Fibroblast of the aortic adventitia (primary cell): ENCODE measurements at places on chromosomes 7 and 10. TPM values are rescaled to one million over a fixed set of nuclear protein-coding genes. Genes with fewer than 3 reads are reported as not detected.

DNA sequence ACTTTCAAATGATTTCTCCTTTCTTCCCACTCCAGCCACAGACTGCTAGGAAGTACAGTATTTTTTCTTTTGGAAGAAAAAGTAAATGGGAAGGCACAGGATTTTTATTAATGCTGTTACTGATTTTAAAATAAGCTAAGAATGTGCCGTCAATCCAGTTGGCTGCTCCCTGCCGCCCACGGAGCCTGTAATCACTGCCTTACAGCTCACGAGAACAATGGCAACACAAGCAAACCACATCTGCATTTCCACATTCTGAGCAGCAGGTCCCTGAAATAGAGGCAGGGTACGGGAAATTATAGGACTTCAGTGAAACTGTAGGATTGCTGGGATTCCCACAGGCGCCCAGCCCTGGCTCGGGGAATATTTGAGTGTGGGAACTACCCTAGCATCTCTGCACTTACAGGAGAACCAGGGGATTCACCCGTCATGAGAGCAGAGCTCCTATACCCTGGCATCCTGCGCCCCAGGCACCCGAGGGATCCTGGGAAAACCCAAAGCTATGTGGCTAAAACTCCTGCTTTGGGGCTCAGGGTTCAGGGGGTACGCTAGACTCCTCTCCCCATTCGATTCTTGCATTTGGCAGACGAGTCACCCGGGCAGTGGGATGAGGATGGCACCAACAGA lies 72.9 kb upstream of the TNS3 start:
- peak; percentile 84 for DNase-seq

GRCh38 chr7:405489-406211 lies 114.0 kb downstream of the PDGFA start:
- no peak for DNase-seq

Gene CHST3
- total RNA-seq: 18.6 and 19.3 TPM in 2 replicates

- no peak for DNase-seq
These were observed 592 bp upstream of the PIK3CG start for GRCh38 chr7:106864298-106865081.

Gene CYP3A7
- 0.74 TPM in 1 of 2 replicates, not detected in the other for total RNA-seq

DNA sequence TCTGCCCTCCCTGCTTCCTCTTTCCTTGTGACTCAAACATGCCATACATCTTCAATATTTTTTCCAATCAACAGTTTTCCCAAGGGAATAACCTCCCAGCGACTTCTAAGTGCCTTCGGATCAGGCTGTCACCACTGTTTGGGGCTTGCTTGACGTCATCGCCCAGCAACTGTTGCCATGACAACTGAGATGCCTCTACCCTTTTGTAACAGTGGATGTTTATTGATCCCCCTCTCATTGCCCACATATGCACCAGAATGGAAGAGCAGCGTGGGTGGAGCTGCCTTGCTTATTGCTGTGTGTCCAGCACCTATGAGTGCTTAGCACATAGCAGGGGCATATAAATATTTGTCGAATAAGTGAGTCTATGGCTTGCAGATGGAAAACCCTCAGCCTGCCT lies 14.4 kb downstream of the FFAR4 start:
- no peak for DNase-seq

DNA sequence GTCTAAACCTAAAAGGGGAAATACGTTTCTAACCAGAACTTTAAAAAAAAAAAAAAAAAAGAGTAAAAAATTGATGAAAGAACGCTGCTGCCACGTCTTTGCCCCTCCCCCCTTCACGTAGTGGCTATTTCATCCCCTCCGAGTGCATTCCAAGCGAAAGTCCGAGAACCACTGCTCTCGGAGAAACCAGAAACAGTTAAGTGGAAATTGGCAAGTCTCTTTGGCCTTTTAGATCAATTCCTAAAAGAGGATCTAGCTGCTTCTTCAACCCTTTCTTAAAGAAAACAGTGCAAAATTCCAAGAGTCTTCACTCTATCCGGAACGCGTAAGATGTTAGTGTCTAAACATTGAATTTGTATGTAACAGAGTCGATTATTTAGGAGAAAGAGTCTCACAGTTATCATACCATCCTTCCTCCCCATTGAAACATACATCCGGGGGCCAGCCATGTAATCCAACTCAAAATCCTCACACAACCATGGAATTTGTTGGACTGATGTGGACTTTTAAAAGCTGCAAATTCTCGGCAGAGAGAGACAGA lies 1.1 kb downstream of the P4HA1 start:
- peak; percentile 89 for DNase-seq

DNA sequence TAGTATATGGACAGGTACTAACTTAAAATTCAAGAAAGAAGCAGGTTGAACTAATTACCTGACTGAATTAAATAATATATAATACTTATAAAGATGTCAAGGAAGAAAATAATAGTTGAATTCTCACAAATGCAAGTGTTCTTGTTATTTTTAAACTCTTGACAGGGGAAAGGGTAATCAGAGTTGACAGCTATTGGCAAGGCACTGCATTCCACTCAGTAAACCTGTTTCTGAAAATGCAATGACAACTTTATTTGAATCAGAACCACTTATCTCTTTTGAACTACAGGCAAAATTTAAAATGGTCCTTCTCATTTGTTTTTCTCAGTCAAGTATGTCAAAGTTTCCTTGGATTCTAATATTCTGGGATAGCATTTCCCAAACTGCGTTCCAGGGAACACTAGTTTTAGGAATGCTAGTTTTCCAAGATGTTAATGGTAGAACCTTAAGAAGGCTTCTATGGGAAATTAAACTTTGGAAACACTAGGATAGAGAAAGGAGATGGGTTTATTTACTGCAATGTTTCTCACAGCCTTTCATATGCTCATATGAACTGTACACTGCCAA lies 103.7 kb upstream of the LRRN3 start:
- DNase-seq: no peak

Gene GALNT17
- total RNA-seq: 0.18 TPM in 1 of 2 replicates, not detected in the other

GRCh38 chr10:12561307-12561706 lies 212.0 kb downstream of the CAMK1D start:
- DNase-seq: no peak

Gene CDH23
- 0.25 and 0.27 TPM in 2 replicates for total RNA-seq

DNA sequence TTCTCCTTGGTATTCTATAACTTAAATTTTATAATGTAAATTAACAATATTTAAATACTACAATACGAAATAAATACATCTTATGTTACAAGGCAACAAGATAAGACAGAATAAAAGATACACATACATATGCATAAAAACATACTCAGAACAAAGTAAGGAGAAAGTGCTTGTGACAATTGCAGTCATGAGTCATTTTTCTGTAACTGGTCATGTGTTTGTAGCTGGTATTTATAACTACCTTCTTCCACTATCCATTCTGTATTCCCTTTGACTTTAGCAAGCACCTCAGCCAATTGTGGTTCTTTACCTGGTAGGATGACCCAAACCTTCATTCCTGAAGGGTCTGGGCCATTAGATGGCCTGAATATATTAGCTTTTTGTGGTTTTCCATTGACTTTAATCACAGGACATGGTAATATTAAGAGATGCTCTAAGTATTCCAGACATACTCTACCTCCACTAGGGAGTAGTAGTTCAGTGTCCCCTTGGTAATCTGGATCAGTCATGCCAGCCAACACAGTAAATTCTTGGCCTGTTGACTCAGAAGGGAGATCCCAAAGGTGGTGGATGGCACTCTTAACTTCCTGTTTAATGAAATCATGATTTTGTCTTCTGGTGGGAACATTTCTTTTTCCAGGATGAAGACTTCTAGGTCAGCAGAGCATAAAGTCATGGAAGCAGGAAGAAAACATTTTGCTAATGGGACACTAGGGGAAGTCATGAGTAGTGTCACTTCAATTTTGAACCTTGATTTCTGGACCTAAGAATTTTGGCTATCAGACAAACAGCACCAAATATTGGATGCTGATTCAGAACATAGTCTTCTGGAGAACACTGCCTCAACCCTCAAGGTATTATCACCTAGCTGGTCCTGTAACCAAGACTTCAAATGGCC lies 733.7 kb upstream of the IGFBP3 start:
- DNase-seq: peak; percentile 12

- peak; percentile 64 for DNase-seq
These were observed 10.0 kb downstream of the DNAJC1 start for GRCh38 chr10:21993360-21994001.

- no peak for DNase-seq
These were observed 21.2 kb upstream of the NPS start for GRCh38 chr10:127527891-127528290.

- DNase-seq: peak; percentile 15
These were observed 86.3 kb downstream of the OAT start for GRCh38 chr10:124332426-124332825.

DNA sequence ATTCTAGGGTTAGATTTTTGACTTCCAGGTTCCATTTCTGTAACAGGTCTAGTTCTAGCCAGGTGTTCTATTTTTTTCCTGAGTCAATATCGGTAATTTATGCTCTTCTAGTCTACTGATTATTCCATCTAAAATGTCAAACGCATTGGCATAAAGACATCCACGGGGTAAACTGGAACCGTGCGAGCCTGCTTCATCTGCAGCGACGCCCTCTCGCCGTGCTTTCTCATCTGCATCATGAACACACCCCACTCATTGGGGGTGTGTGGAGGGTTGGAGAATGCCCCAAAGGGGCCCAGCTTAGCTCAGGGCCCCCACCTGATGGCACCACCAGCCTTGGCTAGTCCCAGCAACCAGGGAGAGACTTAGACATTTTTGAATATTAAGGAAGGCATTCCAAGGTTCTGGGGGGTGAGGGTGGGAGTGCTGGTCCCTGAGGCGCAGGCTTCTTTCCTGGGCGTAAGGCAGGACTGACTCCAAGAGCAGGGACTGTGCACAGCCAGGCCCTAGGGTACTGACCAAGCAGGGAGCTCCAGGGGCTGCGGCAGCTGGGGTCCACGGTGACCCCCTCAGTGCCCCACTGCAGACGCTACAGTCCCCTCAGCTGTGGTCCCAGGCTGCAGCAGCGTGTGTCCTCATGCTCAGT lies 12.9 kb upstream of the CRYGN start:
- no peak for DNase-seq

DNA sequence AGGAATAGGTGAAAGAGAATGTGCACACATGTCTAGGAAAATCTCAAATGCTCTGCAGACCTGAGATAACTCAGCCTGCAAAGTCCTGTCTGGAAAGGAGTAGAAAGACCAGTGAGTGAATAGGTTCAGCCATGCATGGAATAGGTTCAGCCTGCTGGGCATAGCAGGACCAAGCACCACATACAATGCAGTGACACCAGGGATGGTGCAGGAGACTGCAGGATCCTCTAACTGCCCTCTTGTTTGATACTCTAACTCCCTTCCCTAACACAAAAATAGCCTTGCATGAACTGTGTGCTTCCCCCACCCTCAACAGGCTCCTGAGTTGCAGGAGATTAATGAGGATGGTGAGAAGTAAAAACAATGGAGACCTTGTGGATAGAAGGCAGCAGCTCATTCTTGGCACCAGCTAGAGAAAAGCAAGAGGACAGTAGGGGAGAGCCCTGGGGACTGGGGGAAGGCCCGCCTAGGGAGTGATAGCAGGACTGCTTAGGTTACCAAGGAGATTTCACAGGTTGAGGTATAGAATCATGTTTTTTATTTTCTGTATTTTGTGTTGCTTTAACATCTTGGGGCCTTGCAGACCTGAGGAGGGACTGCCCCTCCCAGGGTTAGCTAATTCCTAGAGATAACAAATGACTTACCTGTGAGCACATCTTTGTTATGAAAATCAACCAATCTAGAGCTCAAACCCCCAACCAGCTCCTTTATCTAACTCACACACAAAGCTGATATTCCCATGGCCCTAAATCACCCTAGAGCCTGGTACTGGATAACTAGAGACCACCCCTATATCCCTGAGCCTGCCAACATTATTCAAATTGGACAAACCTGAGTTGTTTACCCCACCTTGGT lies 187.8 kb downstream of the PLPP4 start:
- no peak for DNase-seq

Gene PGAM2
- not detected in 2 replicates for total RNA-seq

Gene GIMAP7
- total RNA-seq: not detected in 2 replicates

Gene SLF2
- total RNA-seq: 34.8 and 62.8 TPM in 2 replicates

DNA sequence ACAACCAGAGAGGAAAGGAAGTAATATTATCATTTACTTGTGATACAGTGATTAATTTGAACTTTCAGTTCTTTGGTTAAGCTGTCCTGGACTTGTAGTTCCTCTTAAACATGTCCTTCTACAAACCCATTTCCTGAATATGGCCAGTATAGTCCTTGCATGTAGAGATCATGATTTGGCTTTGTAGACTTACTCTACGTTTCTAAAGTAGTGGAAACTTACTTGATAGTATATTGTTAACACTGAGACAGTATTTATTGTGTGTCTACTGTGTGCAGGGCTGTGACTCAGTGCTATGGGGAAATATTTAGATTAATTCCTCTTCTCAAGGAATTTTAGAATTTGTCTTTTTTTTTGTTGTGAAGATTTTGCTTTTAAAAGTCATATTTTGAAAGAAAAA lies 109.5 kb downstream of the NRF1 start:
- peak; percentile 28 for DNase-seq

GRCh38 chr7:63521-64021 lies 128.8 kb upstream of the FAM20C start:
- DNase-seq: no peak

DNA sequence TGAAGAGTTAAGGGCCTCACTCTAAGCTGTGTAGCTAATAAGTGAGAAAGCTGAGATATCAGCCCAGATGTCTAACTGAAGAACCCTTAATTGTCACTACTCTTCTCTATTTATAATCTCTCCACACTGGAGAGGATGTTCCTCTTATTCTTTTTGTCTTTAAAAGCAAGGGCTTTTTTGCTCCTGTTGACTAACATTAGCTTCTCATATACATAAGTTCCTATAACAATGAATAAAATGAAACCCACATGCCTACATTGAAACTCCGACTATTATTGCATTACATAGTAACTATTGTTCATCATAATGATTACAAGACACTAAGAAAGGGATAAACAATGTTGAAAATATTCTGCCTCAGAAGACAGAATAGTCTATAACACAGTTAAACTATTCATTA lies 67.1 kb downstream of the GNAT3 start:
- DNase-seq: no peak

Gene GOLGA7B
- total RNA-seq: not detected in 2 replicates

Gene ACBD7
- 0.99 TPM in 1 of 2 replicates, not detected in the other for total RNA-seq

DNA sequence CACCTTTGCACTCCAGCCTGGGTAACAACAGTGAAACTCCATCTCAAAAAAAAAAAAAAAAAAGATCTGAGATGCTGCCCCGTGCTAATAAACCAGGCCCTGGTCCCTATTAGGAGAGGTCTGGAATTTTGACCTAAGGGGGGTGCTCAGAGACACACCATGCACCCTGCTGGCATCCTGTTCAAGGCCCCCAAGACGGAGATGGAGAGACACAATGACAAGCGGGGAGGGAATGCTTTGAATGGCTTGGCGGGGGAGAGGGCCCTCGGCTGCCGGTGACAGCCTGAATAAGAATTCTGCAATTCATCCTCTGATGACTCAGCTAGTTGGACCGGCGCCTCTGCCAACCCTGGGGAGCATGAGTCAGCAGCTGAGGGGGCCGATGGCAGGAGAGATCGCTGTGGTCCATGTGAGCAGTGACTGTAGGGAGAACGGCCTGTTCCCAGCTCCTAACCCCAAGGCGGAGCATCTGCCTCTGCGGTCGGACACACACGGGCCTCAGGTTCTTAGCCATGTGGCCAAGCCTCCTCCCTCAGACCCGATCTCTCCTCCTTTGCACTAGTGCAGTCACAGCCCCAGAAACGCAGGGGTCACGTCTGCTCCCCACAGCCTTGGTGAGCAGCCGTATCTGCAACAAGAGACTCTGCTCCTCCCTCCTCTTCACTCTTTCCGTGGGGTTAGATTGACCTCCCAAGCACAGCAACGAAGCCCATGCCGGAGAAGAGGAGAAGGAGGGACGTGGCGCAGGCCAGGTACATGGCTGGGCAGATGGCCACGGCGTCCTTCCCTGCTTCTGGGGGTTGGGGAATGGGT lies 14.9 kb downstream of the TRIM56 start:
- DNase-seq: peak; percentile 97

Gene FOXP2
- 3.9 and 17.4 TPM in 2 replicates for total RNA-seq

Gene NUTM2A
- total RNA-seq: 0.33 TPM in 1 of 2 replicates, not detected in the other
